ENCODE measurements at places on chromosomes 7 and 10.
A peak's percentile ranks its signal among the peaks of the same experiment; 100 is the strongest.

DNA sequence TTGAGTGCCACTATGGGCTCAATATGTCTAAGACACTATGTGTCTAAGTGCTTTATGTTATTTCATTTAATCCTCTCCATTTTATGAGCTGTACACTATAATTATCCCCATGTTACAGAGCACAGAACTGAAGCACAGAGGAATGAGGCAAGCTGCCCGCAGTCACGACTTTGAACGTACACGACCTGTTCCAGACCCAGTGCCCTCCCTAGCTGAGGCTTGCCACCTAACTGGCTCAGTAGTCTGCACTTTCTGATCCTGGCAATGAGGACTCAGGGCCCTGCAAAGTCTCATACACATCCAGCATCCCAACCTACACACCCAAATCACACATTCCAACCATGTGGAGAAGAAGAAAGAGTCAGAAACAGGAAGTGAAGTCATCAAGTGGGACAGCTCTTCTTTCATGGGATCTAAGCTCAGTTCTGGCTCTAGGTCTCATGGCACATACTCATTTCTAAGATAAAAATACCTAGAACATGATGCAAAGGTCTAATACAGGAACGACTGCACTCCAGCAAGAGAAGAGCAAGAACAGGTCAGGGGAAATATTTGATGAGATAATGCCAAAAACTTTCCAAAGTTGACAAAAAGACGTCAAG lies 42.4 kb upstream of the DDC start:
- no peak for DNase-seq

GRCh38 chr7:74094224-74095101 lies 10.9 kb downstream of the LIMK1 start:
- peak; percentile 61 for DNase-seq

DNA sequence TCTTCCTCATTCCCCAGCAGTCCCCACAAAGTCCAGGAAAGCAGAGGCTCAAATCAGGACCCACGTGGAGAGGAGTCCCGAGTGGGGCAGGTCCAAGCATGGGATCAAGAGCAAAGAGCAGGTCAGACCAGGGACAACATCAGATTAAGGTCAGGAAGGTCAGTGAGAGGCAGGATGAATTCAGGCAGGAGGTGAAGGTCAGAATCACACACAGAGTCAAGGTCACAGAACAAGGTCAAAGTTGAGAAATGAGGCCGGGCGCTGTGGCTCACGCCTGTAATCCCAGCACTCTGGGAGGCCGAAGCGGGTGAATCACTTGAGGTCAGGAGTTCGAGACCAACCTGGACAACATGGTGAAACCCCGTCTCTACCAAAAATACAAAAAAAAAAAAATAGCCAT lies 2.3 kb downstream of the MYL10 start:
- no peak for DNase-seq

DNA sequence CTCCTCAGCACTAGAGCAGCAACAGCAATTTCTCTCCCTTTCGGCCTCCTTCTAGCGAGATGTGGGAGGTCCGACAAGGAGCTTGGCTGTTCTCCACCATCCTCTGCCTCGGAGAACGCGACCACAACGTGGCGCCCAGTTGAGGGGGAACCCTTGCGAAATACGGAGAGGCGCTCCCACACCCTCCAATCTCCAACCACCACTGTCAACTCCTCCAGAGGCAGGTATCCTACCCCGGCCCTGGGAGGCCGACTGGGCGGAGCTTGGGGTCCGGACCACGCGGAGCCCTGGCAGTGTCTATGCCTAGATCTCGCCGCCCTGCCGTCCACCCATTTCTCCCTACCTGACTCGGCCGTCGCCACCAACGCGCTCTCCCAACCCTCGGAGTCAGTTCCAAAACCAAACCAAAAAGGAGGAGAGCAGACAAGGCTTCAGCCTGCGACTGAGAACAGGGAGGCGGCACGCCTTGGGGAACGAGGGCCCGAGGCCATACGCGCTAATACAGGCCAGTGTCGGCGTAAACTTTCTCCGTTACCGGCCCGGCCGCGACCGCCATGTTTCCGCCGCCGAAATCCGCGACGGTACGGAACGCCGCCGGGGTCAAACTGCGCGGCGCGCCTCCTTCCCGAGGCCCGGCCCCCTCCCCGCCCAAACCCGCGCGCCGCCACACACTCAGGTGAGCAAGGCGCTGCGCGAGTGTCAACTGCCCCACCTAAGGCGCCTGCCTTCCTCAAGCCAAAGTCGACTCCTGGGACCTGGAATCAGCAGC lies at the start of gene TMEM168:
Gene TMEM168, minus strand, starts transcription at position 577 of the 769 bp plus-strand sequence. CDS start 5,568 bp downstream, outside the sequence.
- DNase-seq = peak; percentile 64

DNA sequence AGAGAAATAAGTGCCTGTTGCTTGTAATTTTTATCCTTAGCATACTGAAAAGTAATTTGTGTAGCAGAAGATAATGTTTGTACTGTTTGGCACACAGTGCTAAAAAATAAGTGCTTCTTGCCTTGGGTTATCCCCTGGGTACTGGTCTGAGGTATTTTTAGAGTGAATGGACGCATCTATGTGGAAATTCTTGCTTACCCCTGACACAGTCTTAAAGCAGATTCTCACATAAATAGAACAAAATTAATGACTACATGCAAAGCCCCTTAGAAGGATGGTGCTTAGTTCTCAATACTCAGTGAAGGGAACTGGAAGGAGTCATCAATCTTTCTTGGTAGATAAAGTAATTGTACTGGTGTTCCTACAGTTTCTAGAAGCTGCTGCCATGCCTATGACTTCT lies 548.6 kb downstream of the ARL4A start:
- no peak for DNase-seq

DNA sequence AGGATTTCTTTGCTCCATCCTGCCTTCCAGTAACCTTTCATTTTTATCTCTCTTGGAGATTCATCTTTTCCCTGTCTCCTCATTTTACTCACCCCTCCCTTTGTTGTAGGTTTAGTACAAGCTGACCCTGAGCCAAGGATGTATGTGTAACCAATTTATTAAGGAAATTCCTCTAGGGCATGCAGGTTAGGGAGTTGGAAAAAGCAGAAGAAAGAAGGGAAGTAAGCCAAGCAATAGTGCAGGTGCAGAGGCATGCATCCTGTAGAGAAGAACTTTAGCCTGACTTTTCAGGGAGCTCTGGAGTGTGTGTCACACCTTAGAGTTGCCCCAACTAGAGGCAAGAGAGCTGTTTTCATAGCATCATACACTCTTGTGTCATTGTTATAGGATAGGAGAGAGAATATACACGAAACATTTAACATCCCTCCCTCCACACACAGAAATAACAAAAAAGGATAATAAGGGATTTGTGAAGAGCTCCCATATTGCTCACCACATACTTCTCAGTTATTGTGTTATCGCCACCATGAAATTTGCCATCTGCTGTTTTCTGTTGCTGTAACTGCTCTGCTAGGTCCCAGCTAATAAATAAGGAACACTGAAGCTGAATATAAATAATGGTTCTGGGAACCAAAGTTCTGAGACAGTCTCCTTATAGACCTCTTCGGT lies 21.8 kb upstream of the SEMA3C start:
- DNase-seq = no peak

- no peak for DNase-seq
These were observed 42.5 kb upstream of the FZD8 start for GRCh38 chr10:35684586-35684985.

GRCh38 chr7:27661811-27662489 lies 733 bp downstream of the HIBADH start:
- peak; percentile 22 for DNase-seq

DNA sequence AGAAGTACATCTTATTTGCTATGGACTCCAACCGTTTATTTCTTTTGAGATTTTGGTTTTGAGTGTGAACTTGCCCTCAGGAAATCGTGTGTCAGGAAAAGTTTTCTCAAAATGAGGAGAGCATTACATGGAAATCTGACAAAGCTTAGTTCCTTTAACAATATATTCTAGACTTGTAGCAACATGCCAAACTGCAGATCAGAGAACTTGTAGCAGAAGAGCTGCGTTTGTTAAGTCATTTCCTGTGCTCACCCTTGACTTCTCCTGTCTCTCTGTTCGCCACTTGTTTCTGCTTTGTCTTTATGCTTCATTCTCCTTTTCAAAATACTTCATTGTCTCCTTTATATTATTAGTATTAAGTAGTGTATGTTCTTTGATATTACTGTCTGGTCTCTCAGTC lies 116.6 kb upstream of the FOXP2 start:
- no peak for DNase-seq

- DNase-seq = no peak
These were observed 83.2 kb downstream of the USP6NL start for GRCh38 chr10:11528286-11528685.

DNA sequence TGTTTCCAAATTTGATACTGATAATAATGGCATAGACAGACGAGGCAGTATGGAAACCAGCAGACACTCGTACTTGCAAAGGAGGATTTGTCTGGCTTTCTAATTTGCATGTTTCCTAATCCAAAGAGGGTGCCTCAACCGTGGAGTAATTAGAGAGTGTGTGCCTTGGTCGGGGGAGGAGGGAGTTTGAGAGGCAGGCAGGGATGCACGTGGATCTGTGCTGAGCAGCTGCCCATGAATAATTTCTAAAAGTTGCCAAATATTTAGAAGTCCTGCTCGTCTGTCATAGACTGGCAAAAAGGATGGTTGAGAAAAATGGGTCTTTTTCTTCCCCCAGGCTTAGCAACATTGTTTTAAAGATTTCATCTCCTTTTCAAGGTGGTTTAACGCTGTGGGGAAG lies 69.4 kb downstream of the PTPRE start:
- DNase-seq = no peak

DNA sequence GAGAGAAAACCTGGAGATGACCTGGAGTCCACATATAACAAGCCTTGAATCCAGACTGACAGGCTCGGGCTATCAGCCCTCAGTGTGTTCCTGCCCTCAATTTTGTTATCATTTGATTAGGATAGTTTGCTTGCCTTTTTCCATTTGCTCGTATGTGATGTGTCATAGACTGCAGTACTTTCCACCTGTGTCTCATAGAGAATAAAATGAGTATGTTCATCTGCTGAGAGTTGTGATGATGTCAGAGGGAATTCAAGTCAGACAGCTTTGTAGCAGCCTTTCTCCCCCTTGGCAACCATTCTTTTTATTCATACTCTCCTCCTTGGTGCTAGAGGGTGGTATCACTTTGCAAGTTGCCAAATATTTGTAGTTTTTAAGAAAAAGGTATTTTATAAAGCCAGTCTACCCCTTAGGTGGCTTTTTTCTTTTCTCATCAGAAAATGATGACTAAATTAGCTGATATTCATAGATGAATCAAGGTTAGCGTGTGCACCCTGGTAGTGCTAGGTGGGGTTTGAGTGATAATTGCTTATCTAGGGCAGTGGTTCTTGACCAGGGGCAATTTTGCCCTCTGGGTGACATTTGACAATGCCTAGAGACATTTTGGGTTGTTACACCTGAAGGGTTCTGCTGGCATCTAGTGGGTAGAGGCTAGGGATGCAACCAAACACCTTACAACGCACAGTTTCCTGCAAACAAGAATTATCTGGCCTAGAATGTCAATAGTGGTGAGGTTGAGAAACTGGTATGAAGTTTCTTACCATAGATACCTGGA lies 5.4 kb downstream of the SGPL1 start:
- no peak for DNase-seq

DNA sequence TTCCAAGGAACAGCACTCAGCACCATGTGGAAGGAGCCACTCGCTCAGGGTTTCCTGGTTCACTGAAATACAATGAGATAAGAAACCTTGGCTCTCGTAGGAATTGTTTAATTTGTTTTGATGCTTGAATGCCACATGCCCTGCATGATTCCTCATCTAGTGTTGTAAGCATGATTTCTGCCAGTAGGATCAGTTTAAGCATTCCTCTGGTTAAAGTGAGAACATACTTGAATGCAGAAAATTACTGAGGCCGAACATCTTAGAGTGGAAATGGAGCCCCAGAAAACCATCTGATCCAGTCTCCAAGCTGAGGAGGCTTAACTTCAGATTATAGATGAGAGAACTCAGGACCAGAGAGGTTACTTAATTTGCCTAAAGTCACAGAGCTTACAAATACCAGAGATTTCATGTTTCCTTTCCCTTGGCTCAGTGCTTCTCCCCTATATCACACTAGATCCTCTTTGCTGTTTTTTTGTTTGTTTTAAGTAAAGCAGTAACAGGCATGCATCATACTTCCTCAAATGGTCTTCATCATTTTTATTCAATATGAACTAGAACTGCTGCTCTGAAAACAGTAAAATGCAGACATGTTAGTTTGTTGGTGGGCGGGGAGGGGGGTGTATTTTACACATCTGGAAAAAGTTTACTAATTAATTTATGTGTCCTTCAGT lies 125.1 kb downstream of the ADAM12 start:
- DNase-seq = no peak

GRCh38 chr10:3033925-3034324 lies 33.4 kb upstream of the PFKP start:
- no peak for DNase-seq

DNA sequence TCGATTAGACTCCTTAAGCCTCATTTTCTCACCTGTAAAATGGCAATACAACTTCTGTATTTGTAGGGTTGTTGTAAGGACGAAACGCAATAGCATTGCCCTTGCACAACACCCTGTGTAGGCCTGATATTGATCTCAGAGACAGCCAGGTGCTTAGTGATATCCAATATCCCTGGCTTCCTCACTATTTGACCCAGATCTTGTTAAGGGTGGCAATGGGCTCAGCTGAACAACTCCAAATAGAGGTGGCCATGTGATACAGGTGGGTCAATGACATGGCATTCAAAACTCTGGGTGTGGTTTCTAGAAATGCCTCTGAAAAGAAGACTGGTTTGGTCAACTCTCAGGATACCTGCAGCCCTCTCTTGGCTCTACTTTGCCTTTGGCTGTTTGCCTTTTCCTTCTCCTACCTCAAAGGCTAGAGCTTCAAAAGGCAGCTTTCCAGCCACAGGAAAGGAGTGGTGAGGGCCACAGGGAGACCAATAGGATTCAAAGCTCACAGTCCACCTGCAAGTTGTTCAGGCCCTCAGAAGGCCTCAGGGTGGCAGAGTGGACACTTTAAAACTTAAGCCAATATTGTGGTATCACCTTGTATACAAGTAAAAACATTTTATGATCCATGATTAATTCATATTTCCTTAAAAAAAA lies 14.9 kb upstream of the GATAD1 start:
- DNase-seq = no peak

DNA sequence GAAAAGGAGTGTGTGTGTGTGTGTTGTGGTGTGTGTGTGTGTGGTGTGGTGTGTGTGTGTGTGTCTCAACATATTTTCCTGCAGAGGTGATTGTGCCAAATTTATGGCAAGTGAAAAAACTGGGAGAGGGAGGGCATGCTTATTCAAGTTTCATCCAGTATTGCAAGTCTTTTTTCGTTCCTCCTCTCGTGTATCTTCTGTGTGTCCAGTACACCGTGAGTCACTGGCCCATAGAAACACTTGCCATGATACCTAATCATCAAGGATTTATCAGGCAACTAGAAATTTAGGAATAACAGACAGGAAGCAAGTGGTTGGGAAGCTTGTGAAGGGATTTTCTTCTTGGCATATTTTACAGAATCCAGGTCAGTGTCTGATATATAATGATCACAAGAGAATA lies 820.5 kb downstream of the GATA3 start:
- no peak for DNase-seq

DNA sequence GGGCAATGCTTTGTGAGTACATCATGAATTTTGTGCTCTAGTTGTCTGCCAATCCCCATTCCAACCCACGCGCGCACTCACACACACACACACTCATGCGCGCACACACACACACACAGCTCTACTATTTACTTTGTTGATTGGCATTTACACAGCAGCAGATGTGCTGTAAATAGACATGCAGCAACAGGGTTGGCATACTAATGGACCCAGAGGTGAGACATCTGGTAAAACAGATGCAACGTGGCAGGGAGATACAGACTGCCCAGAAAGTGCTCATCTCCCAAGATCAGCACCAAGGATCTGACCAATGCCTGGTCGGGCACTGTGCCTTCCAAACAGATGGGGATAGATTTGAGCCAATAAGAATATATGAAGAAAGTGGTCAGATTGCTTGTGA lies 873.0 kb downstream of the SORCS3 start:
- no peak for DNase-seq
